ENCODE measurements at places on chromosomes 7 and 10.

DNA sequence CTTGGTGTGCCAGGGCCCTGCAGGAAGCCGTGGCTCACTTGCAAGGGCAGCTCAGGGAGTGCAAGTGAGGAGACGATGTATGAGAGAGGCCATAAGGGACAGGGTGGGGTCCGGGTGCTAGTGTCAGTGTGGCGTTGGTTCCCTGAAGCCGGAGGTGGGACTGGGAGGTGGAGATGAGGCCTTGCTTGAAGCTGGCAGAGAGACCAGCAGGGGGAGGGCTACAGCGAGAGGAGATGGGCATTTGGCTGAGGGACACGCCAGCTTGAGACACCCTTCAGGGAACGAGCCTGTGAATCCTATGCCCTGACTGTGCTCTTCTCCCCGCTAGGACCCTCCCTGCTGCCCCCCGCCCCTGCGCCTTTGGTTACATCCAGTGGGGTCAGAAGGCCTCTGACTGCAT is 529.1 kb downstream of the TCERG1L start:
- no peak for DNase-seq

DNA sequence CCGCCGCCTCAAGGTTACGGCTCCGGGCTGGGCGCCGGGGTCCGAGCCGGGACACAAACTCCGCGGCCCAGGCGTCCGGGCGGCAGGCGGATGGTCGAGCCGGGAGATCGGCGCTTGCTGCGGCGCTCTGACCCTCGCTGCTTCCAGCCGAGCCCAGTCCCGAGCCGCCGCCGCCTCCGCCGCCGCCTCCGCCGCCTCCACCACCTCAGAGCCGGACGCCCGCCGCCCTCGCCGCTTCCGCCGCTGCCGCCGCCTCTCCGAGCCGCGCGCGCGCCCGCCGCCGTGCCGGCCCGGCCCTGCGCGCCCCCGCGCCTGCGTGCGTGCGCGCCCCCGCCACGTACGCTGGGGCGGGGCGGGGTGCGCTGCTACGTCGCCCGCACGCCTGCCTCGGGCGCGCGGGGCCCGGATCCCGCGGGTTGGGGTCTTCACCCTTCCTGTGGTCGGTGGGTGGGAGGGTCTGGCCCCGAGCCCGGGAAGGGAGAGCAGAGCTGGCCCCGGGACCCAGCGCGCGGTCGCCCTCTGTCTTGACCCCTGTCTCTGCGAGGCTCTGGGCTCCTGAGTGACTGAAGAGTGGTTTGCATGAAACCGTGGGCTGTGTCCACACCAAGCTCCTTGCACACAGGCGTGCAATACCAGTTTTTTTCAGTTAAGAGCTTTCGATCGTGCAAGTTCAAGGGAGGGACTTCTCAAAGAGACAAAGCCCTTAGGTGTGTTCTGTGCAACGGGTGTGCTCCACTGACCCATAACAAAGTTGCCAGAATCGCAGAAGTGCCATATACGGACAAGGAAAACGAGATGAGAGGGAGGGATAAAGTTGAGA is at the start of gene SMURF1:
Gene SMURF1 (minus strand): TSS at position 256 of the 820 bp plus-strand sequence. CDS start 328 bp downstream, outside the sequence.
- DNase-seq, result peak; percentile 47

- DNase-seq, result no peak
Measured at GRCh38 chr10:8670461-8670860, 616.0 kb downstream of the GATA3 start.

DNA sequence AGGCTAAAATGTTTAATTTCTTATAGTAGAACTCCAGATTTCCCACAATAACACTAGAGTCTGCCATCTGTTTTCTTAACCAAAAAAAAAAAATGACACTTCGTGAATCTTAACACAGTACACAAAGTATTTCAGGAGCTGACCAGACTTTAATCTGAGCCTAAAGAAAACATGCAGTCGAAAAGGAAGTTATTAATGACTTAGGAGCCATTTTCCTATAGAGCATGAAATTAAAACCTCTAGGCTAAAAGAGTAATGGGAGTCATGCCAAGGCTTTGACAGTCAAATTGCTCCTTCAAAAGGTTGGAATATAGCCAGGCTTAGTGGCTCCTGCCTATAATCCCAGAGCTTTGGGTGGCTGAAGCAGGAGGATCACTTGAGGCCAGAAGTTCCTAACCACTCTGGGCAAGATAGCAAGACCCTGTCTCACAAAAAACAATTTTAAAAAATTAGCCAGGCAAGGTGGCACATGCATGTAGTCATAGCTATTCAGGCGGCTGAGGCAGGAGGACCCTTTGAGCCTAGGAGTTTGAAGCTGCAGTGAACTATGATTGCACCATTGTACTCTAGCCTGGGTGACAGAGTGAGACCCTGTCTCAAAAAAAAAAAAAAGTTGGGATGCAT is 13.6 kb downstream of the MICU1 start:
- peak; percentile 90 for DNase-seq

- no peak for DNase-seq
Measured at GRCh38 chr7:17022920-17023319, 141.1 kb upstream of the AGR3 start.

DNA sequence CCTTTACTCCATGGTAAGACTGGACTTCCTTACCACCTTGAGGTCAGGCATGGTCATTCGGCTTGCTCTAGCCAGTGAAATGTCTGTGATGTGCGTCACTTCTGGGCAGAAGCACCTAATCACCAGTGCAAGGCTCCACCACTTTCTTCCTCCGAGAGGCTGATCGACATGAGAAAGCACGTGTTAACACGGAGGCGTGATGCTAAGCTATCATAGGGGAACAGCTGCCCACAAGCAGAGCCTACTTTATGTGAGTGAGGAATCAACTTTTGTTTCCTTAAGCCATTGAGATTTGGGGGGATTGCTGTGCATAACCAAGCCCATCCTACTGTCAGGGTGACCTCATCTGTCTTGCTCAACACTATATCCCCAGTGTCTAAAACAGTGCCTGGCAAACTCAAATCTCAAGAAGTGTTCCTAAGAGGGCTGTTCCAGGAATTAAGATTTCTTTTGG is 23.1 kb upstream of the SAR1A start:
- no peak for DNase-seq

- DNase-seq, result no peak
Measured at GRCh38 chr7:55164527-55164926, 145.7 kb downstream of the EGFR start.
